ENCODE measurements at places on chromosomes 13 and 19.

DNA sequence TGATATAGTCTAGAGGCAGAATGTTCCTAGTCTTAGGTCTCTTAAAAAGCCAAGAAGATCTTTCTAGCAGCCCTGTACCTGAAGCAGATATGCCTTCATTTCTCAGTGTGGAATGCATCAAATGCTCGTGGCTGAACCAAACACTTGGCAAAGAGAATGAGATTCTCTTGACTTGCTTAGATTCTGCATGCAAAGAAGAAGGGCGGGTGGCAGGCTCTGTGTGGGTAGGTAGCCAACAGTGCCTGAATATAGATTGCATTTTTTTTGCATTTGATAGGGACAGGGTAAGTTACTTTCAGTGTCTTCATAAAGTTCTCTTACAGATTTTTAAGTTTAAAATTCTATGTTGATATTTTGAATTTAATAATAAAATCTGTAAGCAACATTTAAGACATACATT, 27.3 kb downstream of the IFT88 start:
- DNase-seq, result no peak

GRCh38 chr13:98890186-98890585, 87.7 kb downstream of the DOCK9 start:
- peak; percentile 9 for DNase-seq

GRCh38 chr19:45180936-45181335, 2.4 kb downstream of the BLOC1S3 start:
- no peak for DNase-seq

GRCh38 chr13:93948162-93948922, 531.1 kb downstream of the DCT start:
- DNase-seq, result no peak
